ENCODE measurements at places on chromosomes 1 and 21.

DNA sequence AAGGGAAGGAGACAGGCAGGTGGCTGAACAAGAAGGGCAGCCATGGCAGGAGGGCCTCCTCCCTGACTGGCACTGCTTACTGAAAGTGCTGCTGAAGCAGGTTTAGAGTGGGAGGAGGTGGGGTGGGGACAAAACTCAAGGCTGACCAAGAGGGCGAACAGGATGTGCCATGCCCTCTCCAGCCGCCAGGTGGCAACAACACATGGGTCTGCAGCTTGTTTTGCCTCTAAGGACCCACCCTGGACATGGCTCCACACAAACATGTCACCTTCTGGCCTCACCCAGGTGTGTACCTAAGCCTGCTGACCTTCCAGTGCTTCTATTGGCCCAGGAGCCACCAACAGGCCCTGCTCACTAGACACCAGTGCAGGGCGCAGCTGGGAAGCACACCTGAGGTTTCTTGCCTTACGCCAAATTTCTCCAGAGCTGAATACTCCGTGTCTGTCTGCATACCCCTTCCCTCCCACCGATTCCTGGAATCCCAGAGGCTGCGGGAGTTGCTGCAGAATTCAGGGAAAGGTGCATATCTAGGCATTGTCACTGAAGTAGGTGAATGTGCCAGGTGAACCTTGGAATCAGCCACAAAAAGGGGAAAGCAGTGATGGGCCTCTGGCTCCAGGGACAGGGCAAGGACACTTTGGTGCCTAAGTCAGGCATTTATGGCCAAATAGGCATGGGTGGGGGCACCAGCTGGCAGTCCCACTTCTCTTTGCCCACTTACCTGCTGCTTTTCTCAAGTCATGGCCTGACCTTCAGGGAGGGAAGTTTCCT is 5.3 kb downstream of the PSRC1 start:
- DNase-seq = peak; percentile 78

DNA sequence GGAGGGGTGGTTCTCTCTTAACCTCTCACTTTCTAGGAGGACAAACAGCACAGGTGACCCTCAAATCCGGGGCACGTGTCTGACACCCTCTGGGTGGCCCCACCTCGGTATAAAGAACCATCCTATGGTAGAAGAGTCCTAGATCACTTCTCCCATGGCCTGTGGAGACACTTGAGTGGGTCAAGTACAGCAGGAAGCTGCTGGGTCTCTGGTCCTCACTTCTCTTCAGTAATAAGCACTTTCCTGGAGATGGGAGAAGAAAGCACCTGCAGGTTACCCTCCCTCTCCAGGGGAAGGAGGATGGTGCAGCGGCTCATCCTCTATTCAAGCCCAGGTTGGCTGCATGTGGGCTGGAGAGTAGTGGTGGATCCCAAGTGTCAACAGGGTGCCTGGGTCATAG is 17.0 kb downstream of the S100A7 start:
- no peak for DNase-seq

- DNase-seq = no peak
Measured at GRCh38 chr1:55826381-55827080, 611.4 kb upstream of the USP24 start.

- DNase-seq = no peak
Measured at GRCh38 chr1:27341525-27342252, at the start of gene SYTL1. Gene SYTL1, plus strand, starts transcription at chr1:27342022. Its CDS starts 3,313 bp downstream, at chr1:27345335.

DNA sequence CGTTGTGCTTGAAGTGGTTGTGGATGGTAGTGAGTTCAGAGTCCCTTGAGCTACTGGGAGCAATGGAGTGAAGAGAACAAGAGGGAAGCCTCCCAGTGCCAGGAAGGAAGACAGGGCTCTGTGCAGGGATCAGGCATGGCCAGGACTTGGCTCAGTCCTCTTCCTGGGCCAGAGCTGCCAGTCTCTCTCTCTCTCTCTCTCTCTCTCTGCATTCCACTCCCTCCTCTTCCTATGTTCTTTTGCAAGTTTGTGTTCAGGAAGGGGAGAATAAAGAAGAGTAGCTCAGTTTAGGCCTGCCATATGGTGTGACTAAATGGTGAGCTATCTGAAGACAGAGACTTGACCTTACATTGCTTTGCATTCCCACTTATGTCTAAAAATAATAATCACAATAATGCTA is 20.5 kb upstream of the RPTN start:
- DNase-seq = no peak

DNA sequence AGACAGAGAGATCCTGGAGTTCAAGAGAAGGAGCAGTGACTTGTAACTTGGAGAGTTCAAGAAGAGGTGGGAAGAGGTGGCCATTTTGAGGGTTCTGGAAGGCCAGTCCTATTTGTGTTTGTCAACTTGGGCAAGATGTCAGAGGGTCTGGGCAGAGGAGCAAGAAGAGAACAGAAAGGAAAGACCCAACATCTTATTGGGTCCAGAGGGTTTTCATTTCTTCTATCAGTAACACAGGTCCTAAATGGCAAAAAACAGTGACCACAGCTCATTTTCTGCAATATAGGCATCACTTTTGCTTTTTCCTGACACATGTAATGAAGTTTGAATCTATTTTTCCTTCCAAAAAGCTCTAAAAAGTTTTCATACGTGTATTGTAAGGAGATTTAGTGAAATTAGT is 38.3 kb upstream of the MAP10 start:
- no peak for DNase-seq

DNA sequence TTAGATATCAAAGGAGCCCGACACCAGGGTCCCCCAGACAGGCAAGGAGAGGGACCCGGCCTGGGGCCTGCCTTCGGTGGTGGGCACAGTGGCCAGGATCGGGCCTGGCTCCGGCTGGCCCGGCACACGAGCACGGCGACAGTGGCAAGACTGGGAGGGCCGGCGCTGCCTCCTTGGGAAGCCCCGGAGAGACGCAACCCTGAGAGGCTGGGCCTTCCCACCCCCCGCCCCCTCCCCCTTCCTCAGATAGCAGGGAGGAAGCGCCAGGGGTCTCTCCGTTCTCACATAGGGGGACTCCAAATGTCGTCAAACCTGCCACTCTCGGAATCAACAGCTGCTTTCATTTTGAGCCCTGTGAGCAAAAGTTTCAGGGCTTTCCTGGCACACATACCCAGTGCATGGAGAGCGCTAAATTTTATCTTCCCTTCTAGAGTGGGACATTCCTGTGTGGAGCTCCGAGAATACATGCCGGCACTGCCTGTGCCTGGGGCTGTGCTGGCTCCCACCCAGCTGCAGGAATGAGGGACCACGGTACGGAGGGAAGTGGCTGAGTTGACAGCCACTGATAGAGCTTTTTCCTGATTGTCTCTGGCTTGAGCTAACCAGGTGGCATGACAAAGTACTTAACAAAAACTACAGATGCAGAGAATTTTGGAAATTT is 62.4 kb downstream of the CD247 start:
- DNase-seq = peak; percentile 22

GRCh38 chr1:162351246-162351842 is 25.3 kb downstream of the SPATA46 start:
- DNase-seq = no peak

- DNase-seq = no peak
Measured at GRCh38 chr21:35095859-35096291, 46.8 kb upstream of the RUNX1 start.

DNA sequence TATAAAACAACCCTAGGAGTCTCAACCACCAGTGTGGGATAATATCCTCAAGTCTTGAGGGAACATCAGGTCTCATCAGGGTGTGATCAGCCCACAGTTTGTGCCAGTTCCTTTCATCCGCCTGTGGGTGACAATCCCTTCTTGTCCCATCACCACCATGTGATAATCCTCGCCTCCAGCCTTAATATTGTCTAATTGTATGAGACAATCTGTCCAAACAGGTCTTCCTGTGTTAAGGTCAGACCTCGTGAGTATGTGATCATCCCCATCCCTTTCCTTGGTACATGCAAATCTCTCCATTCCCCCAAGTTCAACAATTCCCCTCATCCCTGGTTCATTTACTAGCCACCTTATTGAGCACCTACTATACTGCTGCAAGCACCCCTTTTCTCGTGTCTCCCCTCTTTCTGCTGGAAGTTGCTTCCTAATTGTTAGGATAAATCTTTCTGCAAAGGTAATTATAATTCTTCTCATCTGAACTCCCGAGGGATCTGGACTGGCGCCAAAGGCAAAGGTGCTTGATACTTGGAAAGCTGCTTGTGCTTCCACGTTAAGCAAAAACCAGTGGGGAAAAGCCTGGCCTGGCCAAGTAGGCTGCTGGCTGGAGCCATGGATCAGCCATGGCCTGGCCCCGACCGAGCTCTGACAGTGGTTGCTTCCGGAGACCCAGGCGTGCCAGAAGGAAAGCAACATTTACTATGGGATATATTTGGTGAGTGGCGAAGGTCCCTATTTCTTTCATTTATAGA is 92.5 kb downstream of the RNF220 start:
- no peak for DNase-seq

DNA sequence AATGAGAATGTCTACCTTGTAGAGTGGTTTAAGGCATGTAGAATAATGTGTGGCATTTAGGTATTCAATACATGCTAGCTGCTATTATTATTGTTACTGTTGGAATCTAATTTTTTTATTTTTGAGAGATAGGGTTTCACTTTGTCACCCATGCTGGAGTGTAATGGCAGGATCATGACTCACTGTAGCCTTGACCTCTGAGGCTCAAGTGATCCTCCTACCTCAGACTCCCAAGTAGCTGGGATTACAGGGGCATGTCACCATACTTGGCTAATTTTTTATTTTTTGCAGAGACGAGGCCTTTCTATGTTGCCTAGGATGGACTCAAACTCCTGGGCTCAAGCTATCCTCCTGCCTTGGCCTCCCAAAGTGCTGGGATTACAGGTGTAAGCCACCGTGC is 61.9 kb downstream of the EPB41 start:
- DNase-seq = no peak

GRCh38 chr1:162990665-162991064 is 78.5 kb upstream of the RGS4 start:
- DNase-seq = no peak

DNA sequence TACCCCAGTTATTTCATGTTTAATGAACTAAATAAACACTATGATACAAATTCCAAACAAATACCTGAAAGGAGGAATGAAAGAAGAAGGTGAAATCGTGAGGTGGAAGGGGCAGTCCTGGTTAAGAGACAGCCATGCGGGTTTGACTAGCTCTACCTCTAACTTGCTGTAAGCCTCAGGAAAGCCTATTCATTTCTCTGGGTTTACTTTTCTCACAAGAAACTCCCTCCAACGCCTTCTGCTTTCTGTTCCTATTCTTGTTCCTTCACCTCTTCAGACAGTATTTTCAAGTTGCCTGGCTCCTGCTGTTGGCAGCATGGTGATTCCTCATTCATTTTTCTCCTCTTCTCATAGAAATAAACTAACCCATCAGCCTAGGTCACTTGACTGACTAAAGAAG is 92.4 kb downstream of the NTPCR start:
- DNase-seq = no peak

DNA sequence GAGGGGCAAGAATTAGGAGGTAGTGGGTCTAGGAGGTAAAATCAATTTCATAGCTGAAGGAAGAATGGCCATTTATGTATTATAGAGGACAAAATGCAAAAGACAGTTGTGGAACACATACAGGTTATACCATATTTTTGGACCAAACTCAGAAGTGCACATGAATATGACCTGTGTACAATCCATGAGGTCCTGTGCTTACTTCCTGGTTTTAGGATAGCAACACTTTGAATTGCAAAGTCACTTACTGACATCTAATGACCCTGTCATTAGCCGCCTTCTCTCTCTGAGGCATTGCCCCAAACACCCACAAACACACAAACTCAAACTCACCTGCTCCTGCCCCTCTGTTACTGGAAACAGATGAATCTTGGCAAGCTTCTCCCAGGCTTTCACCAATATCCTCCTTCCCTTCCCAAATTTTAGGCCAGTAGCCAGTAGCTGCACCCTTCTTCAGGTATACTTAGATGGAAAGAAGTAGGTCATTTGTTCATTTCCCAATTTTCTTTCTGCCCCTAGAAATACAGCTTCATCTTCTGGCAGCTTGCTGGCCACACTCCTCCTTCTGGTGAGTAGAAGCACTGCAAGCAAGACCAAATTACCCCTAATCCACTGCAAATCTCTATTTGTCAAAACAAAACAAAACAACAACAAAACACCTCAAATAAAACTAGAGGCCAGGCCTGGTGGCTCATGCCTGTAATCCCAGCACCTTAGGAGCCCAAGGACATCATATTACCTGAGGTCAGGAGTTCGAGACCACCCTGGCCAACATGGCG is 13.7 kb upstream of the RPL5 start:
- no peak for DNase-seq

DNA sequence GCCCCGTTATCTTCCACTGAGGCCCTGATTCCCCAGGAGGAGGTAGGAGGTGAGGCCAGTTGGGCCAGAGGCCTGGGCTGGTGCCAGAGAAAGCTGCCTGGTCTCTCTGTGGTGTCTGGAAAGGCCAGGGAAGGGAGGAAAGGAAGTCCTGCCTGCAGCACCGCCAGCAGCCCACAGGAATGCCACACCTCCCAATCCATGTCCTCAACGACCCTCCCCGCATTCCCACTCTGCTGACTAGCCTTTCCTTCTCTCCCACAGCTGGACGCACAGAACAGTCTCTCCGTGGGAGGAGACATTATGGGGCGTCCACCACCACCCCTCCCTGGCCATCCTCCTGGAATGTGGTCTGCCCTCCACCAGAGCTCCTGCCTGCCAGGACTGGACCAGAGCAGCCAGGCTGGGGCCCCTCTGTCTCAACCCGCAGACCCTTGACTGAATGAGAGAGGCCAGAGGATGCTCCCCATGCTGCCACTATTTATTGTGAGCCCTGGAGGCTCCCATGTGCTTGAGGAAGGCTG is 18.0 kb downstream of the CSF1 start:
- DNase-seq = no peak

DNA sequence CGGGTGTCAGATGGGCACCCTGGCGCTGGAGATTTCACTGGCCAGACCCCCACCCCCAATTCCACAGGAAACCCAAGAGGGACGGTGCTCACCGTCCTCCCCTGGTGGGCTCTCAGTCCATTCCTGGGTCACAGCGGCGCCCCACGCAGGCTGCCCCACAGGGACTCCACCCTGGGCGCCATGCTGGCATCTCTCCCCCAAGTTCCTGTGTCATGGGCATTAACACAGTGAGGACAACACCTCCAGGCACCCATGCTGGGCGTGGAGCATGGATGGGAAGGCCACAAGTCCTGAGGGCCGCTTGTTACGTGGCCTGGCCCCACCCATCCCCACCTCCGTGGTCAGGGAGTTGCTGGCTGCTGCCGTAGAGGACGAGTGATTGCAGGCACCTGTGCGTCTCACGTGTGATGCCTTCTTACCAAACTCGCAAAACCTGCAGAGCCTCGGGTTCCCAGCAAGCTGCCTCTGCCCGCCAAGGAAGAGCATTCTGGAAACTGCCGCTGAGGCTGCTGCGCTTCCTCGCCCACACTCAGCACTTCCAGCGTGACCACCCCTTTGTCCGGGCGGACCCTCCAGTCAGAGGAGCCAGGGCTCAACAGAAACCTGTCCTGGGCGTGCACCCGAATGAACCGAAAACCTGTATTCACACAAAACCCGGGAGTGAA is 60.3 kb downstream of the SLX9 start:
- no peak for DNase-seq

DNA sequence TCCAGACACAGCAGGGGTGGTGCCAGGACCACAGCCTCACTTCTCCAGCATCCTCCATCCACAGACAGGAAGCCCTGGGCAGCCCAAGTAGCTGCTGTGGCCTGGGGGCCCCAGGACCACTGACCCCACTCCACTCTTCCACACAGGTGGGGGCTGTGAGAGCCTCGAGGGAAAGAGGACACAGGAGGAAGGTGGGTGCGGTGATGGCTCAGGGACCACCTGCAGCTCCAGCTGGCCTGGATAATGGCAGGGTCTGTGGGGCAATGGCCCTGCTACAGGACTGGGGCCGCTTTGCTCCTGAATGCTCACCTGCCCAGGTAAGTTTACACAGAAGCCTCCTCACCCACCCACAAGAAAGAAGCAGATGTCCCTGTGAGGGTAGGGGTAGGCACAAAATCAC is 18.3 kb upstream of the PRSS38 start:
- DNase-seq = no peak
